ENCODE measurements at places on chromosomes 1 and 21.
A peak's percentile ranks its signal among the peaks of the same experiment; 100 is the strongest.

GRCh38 chr1:108038653-108039236, 73.8 kb upstream of the VAV3 start:
- no peak for DNase-seq

DNA sequence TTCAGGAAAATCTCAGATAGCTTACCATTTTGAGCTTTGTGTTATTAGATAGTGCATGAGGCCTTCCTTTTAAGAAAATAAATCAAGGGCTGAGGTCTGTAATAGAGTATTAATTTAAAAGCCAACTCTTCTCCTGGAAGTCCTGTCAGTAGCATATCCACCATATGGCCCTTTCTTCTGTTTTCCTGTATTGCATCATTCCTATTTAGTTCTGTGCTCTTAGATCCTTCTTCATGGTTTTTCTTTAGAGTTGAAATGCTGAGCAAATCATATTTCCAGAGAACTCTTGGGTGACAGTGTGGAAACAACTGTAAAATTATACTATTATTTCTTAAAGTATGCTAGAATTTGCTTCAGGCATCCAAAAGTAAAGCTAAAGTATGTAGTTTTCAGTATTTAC, 91.7 kb downstream of the TTC3 start:
- DNase-seq = no peak

DNA sequence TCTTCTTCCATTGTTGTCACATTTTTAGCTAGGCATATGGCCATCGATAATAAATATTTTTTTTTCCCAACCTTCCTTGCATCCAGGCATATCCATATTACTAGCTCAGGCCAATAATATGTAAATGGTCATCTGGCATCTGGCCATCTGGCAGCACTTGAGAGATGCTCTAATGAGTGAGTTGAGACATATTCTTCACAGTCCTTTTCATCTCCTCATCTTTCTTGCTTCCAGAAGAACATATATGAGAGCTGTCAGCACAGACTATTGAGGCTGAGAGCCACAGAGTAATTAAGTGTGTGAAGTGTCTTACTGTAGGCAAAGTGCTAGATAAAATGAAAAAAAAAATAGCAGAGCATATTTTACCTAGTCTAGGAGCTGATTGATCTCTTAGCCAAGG, 628.4 kb upstream of the TMPRSS15 start:
- no peak for DNase-seq

DNA sequence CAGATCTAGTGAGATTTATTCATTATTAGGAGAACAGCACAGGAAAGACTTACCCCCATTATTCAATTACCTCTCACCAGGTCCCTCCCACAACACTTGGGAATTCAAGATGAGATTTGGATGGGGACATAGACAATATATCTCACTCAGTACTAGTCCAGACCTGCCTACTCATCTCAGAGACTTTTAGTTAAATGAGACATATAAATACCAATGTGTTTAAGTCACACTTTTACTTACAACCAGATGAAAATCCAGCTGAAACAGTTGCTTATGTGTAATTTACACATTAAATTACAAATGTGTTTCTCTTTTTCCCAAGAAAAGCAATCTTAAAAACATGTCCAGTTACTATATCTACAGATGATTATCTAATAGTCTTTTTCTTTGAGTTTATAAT, 1145.6 kb downstream of the KCNT2 start:
- no peak for DNase-seq

GRCh38 chr1:232743999-232744398, 61.2 kb upstream of the MAP10 start:
- DNase-seq = no peak

GRCh38 chr21:35189077-35189863, 140.2 kb upstream of the RUNX1 start:
- no peak for DNase-seq

GRCh38 chr1:107559881-107560280, 405.1 kb downstream of the VAV3 start:
- DNase-seq = no peak

DNA sequence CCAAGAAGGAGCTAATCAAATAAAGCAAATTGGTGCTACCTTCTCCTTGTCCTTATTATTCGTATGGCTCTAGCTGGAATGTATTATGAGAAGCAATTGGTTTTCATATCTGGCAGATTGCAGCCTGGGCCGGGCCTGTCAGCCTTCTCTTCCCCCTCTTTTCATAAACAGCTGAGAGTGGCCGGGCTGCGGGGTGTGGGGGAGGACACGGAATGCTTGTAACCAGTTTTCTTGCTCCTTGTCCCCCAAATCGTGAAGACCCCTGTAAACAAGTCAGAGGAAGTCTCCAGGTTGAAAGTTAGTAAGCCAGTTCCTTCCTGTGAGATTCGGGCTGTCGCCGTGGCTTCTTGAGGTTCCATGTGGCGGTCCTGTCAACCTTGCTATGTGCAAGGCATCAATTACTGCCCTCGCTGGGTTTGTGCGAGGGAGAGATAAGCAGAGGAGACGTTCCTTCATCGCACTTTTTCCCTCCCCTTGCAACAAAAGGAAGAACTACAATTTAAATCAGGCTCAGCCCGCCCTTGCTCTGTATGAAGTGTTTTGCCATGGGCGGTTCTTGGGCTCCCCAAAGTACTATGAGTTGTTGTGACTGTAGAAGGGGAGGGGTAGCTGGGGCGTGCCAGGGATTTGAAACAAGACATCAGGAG, 450.7 kb downstream of the CAMTA1 start:
- no peak for DNase-seq

DNA sequence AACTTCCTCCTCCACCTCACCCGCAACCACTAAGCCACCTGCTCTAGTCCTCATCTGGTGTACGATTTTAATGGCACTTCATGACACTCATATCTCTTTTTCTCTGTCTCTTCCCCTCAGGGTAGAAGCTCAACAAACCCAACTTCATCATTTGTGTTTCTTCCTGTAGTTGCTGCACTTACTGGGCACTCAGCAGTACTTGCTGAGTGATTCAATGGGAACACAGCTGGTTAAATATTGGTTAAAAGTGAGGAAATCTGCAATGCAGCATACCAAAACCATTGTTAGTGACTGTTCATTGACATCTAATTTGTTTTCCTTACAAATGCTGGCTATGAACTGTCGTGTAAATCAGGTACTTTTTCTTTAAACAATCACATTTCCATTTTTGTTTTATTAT, 541.1 kb upstream of the PRMT6 start:
- no peak for DNase-seq

- DNase-seq = no peak
These were observed 52.2 kb downstream of the USP25 start for GRCh38 chr21:15781986-15782385.

- no peak for DNase-seq
These were observed 153.3 kb downstream of the PTPRU start for GRCh38 chr1:29389533-29390041.

GRCh38 chr1:14486401-14487201, 111.9 kb upstream of the KAZN start:
- no peak for DNase-seq

DNA sequence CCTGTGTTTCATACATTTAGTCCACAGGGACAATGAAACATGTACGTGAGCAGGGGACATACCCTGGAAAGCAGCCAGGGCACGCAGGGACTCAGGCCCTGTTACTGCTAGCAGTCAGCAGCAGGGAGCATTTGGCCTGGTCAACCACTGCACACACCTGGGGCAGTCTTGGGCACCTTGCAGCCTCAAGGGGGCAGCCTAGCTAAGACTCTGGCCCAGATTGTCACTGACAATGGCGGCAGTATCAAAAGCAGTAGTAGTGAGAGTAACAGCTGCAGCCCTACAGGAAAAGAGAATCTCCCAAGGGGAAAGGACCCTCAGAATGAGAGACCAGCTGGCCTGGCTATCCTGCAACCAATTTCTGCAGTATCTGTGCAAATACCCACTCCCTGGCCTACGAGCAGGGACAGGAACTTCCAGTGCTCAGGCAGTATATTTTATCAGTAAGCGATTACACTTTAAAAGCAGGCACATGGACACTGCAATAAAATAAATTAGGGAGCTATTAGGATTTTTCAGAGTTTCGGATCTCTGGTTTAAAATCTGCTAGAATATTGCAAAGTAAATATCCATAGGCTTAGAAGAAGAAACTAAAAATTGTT, 475.6 kb downstream of the LTN1 start:
- no peak for DNase-seq

DNA sequence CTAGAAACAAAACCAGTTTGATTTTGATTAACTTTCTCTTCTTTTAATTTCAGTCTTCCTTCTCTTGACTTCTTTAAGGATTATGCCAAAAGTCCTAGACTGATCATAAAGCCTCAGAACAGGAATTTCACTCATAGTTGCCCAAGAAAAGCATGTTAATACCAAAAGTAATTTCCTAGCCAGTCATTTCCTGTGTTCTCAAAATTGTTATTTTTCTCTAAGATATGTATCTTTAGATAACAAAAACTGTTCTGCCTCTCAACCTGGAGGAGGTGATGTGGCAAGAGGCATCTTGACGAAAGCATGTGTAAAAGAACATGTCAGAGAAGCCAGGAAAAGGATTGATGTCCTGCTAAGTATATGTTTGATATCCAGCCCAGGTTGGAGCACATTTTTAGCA, 78.0 kb upstream of the IPO9 start:
- no peak for DNase-seq

GRCh38 chr1:151024540-151025146, 11.7 kb upstream of the BNIPL start:
- peak; percentile 76 for DNase-seq

- no peak for DNase-seq
These were observed 102.3 kb downstream of the SPSB1 start for GRCh38 chr1:9395018-9395417.

GRCh38 chr1:159892944-159893343, 7.0 kb downstream of the CFAP45 start:
- no peak for DNase-seq
